ENCODE measurements at places on chromosomes 16 and 17. TPM values are rescaled to one million over a fixed set of nuclear protein-coding genes. Genes with fewer than 3 reads are reported as not detected.
A peak's percentile ranks its signal among the peaks of the same experiment; 100 is the strongest.

Gene NEUROD2
- total RNA-seq = 25.0 TPM

DNA sequence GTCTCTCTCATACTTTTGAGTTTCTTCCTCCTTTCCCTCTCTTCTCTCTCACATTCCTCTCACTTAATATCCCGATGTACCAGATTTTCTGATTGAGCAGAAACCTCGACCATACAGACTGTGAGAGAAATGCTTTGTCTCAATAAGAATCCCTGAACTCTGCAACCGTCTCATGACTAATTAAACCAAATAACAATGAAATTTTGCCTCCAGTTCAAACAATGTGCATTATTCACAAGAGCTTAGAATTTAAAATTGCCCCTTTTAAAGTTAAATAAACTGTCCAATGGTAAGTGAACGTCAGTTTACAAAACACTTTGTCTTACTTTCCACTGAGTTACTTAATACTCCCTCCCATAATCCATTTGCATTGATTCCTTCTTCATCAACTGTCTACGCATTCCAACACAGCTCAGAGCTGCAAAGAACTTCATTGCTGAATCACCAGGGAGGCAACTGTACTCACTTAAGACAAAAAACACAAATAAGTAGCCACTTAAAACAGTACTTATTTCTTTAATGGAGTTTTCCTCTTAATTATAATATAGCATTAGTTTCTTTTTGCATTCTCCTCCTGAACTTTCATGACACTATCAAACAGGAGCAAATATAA lies 4.9 kb downstream of the CDH11 start:
- no peak for DNase-seq

DNA sequence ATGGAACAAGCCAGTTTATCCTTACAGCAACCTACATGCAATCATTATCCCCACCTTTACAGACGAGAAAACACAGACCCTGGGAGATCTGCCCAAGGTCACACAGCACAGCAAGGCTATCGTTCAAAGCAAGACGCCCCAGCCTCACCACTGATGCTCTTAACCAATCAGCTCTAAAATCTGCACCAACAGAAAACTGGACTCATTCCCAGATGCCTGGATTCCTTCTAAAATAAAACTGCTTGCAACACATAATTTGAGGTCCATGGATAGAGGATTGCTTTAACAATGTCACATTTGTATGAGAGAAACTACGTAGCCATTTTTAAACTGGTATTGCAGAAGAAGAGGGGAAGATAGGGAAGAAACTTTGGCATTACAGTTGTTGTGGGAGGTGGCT lies 6.8 kb downstream of the COTL1 start:
- DNase-seq = no peak

Gene STH
- 4.1 TPM for total RNA-seq

DNA sequence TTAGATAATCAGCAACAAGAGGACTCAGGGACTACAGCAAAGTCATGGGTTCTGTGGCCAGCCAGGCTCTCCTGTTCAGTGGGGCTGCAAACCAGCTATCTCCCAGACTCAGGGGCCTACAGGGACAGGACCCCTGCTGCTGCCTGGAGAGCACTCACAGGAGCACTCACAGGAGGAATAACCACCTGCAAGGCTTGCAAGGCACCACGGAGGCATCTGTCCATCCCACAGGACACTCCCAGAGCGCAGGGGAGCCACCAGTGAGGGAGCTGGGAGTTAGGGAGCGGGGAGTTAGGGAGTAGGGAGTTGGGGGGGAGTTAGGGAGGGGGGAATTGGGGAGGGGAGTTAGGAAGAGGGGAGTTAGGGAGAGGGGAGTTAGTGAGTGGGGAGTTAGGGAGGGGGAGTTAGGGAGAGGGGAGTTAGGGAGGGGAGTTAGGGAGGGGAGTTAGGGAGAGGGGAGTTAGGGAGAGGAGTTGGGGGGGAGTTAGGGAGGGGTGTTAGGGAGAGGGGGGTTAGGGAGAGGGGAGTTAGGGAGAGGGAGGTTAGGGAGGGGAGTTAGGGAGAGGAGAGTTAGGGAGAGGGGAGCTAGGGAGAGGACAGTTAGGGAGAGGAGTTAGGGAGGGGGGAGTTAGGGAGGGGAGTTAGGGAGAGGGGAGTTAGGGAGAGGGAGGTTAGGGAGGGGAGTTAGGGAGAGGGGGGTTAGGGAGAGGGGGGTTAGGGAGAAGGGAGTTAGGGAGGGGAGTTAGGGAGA lies 5.7 kb downstream of the CANT1 start:
- no peak for DNase-seq

- DNase-seq = no peak
Observed at GRCh38 chr17:78924481-78925151, 571 bp downstream of the TIMP2 start.

GRCh38 chr17:61366715-61367413 lies 32.8 kb upstream of the TBX2 start:
- DNase-seq = peak; percentile 68

Gene CHRNE
- total RNA-seq = 1.5 TPM

Gene SLC6A4
- 9.4 TPM for total RNA-seq

DNA sequence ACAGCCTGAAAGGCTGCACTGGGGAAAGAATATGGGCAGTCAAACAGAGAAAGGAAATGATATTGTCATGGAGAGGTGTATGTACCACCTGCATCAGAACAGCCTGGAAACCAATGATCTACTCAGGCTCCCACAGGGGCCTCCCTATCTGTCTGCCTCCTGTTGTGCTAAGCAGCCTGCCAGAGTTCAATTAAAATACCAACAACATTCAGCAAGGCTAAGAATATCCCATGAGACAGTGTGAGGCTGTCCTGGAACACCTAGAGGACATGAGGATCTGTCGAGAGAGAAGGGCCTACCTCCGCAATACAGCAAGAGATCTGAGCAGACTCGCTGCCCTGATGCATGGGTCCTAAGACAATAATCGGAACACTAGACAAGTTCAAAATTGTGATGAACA lies 8.4 kb downstream of the FXR2 start:
- no peak for DNase-seq

GRCh38 chr17:63500543-63501390 lies 22.4 kb upstream of the KCNH6 start:
- DNase-seq = no peak

- no peak for DNase-seq
Observed at GRCh38 chr17:18225642-18226283, 328 bp downstream of the LLGL1 start.

DNA sequence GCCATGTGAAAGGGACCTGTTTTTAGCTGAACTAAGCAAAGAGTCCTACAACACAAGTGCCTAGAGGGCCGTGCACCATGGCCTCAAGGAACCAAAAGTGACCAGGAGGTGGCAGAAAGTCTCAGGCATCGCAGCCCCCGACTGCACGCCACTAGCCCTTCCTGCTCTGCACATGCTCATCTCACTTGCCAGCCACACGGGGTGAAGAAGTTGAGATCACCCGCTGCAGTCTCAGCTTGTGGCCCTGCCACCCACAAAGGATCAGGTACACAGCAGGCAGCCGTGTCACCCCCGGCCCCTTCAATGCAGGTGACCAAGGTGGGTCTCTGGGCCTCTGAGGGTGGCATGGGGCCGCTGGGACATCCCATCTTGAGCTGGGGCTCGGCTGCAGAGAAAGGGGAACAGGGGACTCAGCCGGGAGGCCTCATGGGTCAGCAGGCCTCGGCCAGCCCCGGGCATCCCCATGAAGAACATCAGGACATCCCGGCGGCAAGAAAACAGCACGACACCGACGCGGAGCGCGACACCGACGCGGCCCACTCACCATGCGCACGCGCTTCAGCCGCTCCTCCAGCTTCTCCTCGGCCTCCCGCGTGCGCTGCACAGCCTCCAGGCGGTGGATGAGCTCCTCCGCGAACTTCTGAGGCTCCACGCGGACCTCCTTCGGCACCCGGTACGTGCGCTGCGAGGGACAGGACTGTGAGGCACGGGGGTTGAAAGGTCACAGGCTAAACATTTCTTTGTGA lies 21.0 kb downstream of the PDIA2 start:
- no peak for DNase-seq

- DNase-seq = no peak
Observed at GRCh38 chr17:53330756-53331155, 492.0 kb upstream of the KIF2B start.

DNA sequence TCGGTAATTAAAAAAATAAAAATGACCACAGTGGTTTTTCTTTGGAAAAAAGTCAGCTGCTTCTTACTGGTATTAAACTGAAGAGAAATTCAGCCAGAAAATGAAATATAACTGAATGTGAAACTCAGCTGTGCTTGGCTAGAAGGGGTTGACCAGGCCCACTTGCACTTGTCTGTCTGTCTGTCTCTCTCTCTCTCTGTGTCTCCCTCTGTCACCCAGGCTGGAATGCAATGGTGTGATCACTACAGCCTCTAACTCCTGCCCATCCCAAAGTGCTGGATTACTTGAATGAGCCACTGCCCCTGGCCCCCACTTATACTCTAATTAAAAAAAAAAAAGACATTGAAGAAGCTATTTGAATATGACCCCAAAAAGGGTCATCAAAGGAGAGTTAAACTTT lies 17.3 kb upstream of the AKAP1 start:
- no peak for DNase-seq

DNA sequence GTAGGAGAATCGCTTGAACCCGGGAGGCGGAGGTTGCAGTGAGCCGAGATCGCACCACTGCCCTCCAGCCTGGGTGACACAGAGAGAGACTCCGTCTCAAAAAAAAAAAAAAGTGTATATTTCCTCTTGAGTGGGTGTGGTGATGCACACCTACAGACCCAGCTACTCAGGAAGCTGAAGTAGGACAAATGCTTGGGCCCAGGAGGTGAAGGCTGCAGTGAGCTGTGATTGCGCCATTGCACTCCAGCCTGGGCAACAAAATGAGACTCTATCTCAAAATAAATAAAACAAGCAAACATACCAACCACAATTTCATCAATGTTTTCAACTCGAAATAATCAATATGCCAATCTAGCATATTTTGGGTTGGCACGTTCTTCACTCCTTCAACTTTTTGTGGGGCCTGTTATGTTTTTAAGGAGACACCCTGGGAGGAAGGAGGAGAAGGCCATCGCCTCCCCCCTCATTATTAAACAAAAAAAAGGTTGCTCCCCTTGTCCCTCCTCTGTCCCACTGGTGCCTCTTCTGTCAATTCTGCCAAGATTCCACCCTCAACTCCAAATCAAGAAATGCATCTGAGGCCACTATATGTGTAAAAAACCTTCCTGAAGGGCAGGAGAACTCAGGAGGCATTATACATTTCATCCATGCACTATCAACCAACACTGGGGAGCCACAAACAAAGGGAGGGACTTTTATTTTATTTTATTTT lies 52.4 kb upstream of the ATF7IP2 start:
- no peak for DNase-seq

GRCh38 chr16:20853143-20853542 lies 46.8 kb downstream of the REXO5 start:
- DNase-seq = no peak

DNA sequence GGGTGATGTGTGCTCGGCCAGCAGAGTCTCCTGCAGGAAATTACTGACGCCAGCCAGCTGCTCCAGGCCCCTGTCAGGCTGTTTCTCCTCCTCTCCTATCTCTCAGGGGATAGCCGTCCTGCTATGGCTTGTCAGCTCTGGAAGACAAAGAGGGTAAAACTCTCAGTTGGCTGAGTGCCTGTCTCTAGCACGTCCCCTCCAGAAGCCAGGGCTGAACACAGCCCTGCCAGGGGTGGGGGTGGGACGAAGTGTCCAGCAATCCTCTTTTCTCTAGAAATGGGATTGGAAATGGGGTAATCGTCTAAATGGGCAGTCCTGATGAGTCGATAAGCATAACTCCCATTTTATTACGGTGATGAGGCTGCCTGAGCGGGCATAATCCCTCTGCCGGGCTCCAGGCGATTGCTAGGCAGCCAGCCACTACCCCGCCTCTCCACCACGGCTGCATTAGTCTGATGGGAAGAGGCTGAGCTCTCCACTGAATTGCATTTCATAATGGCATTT lies 89.1 kb upstream of the GNAO1 start:
- DNase-seq = no peak

DNA sequence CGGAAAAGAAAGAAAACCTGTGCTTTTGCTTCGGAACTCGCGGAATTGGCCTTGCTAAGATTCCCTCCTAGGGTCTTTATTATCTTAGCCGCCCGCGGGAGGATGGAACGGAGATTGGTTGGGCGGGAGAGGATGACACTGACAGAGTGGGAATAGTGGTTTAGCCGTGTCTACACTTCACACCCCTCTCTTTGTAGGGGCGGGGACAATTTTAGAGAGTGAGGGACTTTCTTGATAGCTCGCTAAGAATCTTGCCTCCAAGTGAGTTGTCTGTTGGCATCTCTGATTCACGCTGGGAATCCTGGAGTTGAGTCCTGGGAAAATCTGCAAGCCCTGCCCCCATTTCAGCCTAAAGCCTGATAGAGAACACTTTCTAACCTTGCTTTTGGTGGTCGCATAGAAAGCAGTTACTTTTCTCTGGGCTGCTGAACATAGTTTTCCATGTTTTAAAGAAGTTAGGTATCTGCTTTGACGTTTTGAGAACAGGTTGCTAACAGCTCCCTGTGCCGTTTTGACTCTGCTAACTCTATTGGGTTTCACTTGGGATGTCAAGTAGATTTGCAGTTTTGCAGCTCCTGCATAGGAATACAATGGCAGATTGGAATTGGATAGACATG lies 697 bp downstream of the NOL11 start:
- DNase-seq = peak; percentile 6

GRCh38 chr16:49788986-49789385 lies 66.9 kb downstream of the ZNF423 start:
- no peak for DNase-seq

Gene DNAH17
- under 0.01 TPM for total RNA-seq

Gene C17orf78
- total RNA-seq = not detected

- no peak for DNase-seq
Observed at GRCh38 chr17:8082292-8082691, 5.2 kb downstream of the ALOX12B start.

- DNase-seq = peak; percentile 65
Observed at GRCh38 chr17:77644181-77645071, 314.1 kb upstream of the TNRC6C start.
